ENCODE measurements at places on chromosomes 3 and 15. TPM values are rescaled to one million over a fixed set of nuclear protein-coding genes. Genes with fewer than 3 reads are reported as not detected.
A peak's percentile ranks its signal among the peaks of the same experiment; 100 is the strongest.

GRCh38 chr15:89530976-89531375, 34.6 kb upstream of the RHCG start:
- H3K4me3 ChIP-seq, result no peak overlapping the region
- no peaks in the 10 kb centered on the region for H3K4me1 ChIP-seq
- H3K27me3 ChIP-seq, result no peaks in the 10 kb centered on the region

DNA sequence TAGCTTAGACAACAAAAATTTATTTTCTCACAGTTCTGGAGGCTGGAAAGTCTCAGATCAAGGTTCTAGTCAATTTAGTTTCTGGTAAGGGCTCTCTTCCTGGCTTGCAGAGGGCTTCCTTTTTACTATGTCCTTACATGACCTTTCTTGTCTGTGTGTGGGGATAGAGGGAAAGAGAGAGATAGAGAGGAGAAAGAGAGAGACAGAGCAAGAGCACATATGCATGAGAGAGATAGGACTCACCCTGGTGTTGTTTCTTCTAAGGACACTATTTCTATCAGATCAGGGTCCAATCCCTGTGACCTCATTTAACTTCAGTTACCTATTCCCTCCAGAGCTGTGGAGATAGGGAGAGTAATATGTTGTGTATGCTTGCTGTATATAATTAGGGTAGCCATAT, 44.9 kb upstream of the TEX9 start:
- no peak overlapping the region for H3K27ac ChIP-seq
- no peaks in the 10 kb centered on the region for H3K4me1 ChIP-seq
- no peaks in the 10 kb centered on the region for H3K27me3 ChIP-seq
- H3K4me3 ChIP-seq, result no peak overlapping the region
- no peaks in the 10 kb centered on the region for H3K36me3 ChIP-seq

GRCh38 chr15:58931987-58932588, 1.4 kb downstream of the SLTM start:
- peaks cover 16% of the 10 kb centered on the region for H3K4me1 ChIP-seq
- peak overlapping the region; percentile 99 for H3K27ac ChIP-seq
- no peaks in the 10 kb centered on the region for H3K27me3 ChIP-seq
- H3K36me3 ChIP-seq, result peaks cover 3% of the 10 kb centered on the region
- no peak for DNase-seq

DNA sequence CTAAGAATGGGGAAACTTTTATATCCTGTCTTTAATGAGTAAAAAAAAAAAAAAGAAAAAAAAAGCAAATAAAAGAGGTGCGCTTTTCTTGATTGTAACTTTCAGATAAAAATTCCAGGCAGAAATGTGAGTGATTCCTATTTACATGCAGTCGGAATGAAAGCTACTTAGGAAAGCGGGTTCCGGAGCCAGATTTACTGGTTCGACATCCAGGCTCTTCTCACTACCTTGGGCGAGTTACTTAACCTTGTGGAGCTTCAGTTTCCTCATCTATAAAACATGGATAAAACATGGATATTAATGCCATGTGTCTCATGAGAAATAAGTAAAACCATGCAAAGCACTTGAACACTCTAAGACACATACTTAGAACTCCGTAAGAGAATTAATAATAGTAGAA, 169.2 kb downstream of the TP63 start:
- no peaks in the 10 kb centered on the region for H3K4me1 ChIP-seq
- no peak for DNase-seq
- no peak overlapping the region for H3K4me3 ChIP-seq
- H3K27ac ChIP-seq, result no peak overlapping the region
- H3K27me3 ChIP-seq, result no peaks in the 10 kb centered on the region

The BCHE gene
- 53.8 TPM for total RNA-seq

GRCh38 chr3:101876142-101876541, 26.8 kb downstream of the NFKBIZ start:
- no peaks in the 10 kb centered on the region for H3K36me3 ChIP-seq
- no peak overlapping the region for H3K27ac ChIP-seq
- H3K27me3 ChIP-seq, result no peaks in the 10 kb centered on the region
- DNase-seq, result no peak

- no peak for DNase-seq
- H3K27me3 ChIP-seq, result no peaks in the 10 kb centered on the region
- H3K4me3 ChIP-seq, result no peak overlapping the region
- no peaks in the 10 kb centered on the region for H3K36me3 ChIP-seq
- no peak overlapping the region for H3K27ac ChIP-seq
- H3K4me1 ChIP-seq, result no peaks in the 10 kb centered on the region
These were observed 48.5 kb downstream of the THBS1 start for GRCh38 chr15:39629371-39629770.

DNA sequence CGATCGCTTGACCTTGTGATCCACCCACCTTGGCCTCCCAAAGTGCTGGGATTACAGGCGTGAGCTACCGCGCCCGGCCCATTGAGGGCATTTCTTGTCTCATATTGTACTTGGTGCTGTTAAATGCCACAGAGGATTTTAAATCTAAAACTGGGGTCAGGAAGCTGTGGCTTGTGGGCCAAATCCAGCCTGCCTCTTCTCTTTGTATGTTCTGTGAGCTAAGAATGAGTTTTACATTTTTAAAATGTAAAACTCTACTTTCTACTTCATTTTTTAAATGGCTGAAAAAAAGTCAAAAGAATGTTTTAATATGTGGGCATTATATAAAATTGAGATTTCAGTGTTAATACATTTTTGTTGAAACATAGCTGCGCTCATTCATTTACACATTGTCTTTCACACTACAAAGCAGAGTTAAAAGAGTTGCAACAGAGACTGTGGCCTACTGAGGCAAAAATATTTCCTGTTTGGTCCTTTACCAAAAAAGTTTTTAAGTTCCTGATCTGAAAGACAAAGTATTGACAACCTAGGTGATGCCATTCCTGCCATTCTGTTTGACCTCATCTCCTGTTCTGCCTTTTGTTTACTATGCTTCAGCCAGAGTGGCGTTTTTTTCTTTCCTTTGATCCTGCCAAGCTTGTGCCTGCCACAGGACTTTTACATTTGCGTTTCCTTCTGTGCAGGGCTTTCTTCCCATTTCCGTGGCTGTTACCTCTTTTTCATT, 50.4 kb downstream of the PDCD6IP start:
- peaks cover 31% of the 10 kb centered on the region for H3K36me3 ChIP-seq
- peaks cover 10% of the 10 kb centered on the region for H3K4me1 ChIP-seq
- H3K4me3 ChIP-seq, result no peak overlapping the region
- peak overlapping the region; percentile 12 for H3K27ac ChIP-seq
- no peaks in the 10 kb centered on the region for H3K27me3 ChIP-seq

GRCh38 chr15:96838081-96838480, 507.6 kb downstream of the NR2F2 start:
- no peaks in the 10 kb centered on the region for H3K4me1 ChIP-seq
- H3K36me3 ChIP-seq, result no peaks in the 10 kb centered on the region
- no peak for DNase-seq
- H3K4me3 ChIP-seq, result no peak overlapping the region
- no peak overlapping the region for H3K27ac ChIP-seq

- H3K4me3 ChIP-seq, result no peak overlapping the region
- H3K4me1 ChIP-seq, result no peaks in the 10 kb centered on the region
- H3K27ac ChIP-seq, result no peak overlapping the region
- no peak for DNase-seq
- no peaks in the 10 kb centered on the region for H3K27me3 ChIP-seq
These were observed 287.6 kb upstream of the STT3B start for GRCh38 chr3:31244929-31245817.

- DNase-seq, result no peak
- no peak overlapping the region for H3K27ac ChIP-seq
- peaks cover 5% of the 10 kb centered on the region for H3K4me1 ChIP-seq
These were observed 137.3 kb upstream of the UBE2E1 start for GRCh38 chr3:23668430-23668904.
